Activated CD4-positive, alpha-beta T cell treated with anti-CD3 and anti-CD28 coated beads, Interleukin-2, amount 50 U/mL, for 48 hours (primary cell): ENCODE measurements at places on chromosomes 12 and 14.

DNA sequence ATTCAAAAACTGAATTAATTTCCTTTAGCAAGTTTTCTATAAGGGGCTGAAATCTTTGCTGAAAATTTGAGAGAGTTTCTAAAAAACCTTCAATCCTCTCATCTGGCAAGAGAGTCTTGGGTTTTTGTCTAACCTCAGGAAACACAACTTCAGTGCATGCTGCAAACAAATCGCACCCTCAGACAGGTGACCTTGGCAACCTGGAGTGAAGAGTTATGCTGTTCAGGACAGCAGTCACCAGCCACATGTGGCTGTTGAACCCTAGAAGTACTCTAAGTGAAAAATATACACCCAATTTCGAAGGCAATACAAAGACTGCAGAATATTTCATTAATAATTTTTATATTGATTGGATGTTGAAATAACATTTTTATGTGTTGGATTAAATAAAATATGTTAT lies 184.8 kb downstream of the RPS29 start:
- DNase-seq, result no peak

DNA sequence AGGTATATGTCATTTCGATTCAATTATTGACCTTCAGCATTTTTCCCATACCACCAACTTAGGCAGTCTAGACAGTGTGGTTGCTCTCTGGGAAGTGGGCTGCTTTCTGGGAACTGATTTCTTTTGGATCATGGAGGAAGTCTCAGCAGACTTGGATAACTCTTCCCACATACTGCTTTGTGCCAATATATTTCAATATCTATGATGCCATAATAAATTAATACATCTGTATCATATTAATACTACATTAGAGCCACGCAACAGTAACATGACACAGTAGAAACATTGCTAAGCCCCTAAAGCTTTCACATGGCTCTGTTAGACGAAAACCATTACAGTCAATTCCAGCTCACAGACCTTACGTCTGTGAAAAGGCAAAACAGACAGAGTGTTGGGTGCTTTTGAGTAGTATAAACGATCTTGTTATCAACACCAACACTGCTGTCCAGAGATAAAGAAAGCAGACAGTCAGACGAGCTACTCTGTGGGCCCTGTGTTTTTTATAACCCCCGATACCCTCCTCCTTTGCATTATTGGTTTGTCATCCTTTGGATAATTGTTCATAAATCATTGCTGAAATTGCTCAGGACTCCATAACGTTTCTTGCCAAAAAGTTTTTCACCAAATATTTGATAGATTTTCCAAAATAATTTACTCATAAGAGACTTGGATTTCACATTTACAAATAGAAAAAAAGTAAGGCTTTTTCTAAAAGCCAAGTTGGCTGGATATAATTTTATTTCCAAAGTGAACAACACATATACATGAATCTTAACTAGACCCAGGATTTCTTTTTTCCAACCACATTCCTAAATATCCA lies 439.7 kb downstream of the ADAMTS20 start:
- DNase-seq, result no peak

DNA sequence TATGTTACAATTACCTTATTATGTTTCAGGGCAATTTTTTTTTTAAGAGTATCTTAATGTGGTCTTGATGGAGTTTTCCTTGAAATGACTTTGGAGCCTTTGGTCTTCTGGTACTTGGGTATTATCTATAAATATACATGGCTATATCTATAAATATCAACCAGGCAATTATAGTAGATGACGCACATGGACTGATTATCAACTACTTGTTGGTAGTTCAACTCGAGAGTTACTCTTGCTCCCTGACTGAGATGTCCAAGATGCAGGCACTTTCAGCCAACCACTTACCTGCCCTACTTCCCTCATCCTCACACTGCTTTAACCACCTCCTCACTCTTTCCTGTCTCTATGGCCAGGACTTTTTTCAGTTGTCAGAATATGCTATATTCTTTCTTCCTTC lies 85.4 kb downstream of the NTN4 start:
- DNase-seq, result no peak

- no peak for DNase-seq
Observed at GRCh38 chr12:6996040-6996441, 22.2 kb downstream of the LPCAT3 start.

GRCh38 chr14:67420102-67420739 lies 8.3 kb upstream of the PLEK2 start:
- peak; percentile 57 for DNase-seq

- no peak for DNase-seq
Observed at GRCh38 chr12:130664772-130665171, 51.3 kb downstream of the RIMBP2 start.

- DNase-seq, result no peak
Observed at GRCh38 chr12:5944688-5945070, 380 bp downstream of the ANO2 start.

DNA sequence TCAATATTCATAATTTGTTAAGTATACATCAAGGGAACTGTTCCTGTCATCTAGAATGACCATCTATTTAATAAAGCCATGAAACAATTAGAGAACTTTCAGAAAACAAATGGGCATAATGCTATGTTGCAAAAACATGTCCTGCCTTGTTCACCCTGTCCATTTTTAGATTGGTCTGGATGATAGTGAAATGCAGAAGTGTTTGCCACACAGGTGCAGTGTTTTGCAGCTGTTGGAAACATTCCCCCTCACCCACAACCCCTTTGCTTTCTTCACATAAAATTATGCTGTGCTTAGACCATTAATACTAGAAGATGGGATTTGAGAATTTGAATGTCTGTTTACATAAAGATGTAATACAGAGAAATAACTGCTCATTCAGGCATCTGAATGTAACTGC lies 36.5 kb downstream of the LEMD3 start:
- no peak for DNase-seq

- no peak for DNase-seq
Observed at GRCh38 chr12:20142316-20142715, 226.0 kb upstream of the PDE3A start.

DNA sequence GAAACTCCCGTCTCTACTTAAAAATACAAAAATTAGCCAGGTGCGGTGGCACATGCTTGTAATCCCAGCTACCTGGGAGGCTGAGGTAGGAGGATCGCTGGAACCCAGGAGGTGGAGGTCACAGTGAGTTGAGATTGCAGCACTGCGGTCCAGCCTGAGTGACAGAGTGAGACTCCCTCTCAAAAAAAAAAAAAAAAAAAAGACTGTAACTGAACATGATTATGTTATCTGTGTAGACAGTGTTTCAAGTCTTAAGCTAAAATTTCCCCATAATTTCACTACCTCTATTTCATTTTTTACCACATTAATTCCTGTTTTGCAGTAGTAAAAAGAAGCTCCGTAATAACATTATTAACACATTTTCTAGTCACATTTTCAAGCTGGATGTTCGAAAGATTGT lies 5.4 kb downstream of the PLBD1 start:
- no peak for DNase-seq

DNA sequence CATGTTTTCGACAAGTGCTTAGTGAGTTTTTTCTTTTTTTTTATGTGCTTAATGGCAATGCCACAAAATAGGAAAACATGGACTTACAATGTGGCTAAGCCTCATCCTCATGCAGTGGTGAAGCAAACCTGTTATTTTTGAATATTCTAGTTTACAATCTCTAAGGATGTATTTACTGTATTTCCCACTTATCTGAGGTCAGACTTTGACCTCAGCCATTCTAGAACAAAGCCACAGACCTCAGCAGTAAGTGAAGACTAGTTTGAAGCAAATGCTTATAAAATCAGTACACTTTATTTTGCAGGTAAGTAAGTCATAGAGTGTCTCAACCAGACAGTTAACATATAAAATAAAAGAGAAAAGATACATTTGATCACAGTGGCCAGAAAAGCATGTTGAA lies 130.1 kb downstream of the CCDC91 start:
- DNase-seq, result no peak

DNA sequence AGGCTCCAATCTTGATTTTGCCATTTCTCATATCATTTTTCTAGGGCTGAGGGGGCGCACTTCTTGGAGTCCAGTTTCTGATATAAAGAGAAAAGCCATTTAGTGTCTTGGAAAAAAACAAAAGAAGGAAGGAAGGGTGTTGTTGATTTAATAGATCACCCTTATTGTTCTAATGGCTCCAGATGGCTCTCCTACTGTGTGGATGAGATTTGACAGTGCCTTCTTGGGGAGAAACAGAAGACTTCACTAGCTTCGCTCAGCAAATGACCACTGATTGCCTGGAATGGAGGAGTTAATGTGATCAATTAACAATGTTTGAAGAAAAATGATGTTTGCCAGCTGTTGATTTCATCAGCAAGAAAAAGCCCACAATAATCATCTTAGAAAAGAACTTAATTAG lies 216.2 kb downstream of the APAF1 start:
- no peak for DNase-seq

GRCh38 chr12:50901685-50902113 lies 50.6 kb upstream of the HIGD1C start:
- no peak for DNase-seq

- DNase-seq, result no peak
Observed at GRCh38 chr14:68623307-68623706, 169.6 kb downstream of the ZFP36L1 start.

DNA sequence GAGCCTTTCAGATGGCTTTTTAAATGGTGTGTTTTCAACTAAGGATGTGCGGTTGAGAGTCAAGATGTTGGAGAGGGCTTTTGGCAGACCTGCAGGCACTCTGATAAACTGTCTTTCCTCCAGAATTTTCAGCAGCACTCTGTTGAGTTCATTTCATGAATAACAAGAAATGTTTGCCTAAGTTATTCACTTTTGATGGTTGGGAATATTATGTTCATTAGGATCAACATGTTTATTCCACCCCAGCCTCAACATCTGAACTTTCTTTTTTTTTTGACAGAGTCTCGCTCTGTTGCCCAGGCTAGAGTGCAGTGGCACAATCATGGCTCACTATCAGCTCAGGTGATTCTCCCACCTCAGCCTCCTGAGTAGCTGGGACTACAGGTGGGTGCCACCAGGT lies 68.4 kb downstream of the C12orf75 start:
- no peak for DNase-seq

- no peak for DNase-seq
Observed at GRCh38 chr14:99685596-99685995, 1.5 kb downstream of the CYP46A1 start.

GRCh38 chr12:56836800-56837663 lies 73.9 kb downstream of the HSD17B6 start:
- DNase-seq, result peak; percentile 18

DNA sequence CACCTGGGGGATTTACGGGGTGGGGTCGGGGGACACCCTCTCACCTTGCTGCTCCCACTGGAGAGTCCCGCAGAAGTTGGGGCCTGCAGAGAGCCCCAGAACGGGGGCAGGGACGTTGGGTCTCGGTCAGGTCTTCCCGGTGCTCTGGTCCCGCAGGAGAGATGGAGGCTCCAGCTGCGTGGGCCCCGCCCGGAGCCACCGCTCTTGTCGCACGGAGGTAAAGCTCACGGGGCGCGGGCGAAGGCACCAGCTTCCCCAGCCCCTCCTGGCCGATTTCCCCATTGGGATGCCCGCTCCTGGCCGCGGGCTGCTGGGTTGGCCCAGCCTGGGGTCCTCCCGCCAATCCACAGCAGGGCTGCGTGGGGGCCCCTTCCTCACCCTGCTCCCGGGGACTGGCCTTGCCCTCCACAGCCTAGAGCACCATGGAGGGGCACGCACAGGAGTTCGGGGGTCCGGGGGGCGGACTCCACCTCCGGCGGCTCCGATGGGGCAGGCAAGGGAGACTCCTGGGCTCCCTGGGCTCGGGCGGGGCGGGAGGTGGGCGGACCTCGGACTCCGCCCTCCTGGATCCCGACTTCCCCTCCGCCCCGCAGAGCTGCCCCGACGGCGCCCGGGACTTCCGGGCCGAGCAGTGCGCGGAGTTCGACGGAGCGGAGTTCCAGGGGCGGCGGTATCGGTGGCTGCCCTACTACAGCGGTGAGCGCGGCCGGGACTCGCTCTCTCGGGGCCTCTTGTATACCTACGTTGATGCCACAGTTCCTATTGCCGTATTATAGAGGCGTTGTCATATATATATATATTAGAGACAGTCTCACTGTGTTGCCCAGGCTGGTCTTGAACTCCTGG lies 8.4 kb downstream of the PAPLN start:
- peak; percentile 50 for DNase-seq

GRCh38 chr12:46470036-46470627 lies 97.6 kb upstream of the SLC38A2 start:
- DNase-seq, result peak; percentile 27

DNA sequence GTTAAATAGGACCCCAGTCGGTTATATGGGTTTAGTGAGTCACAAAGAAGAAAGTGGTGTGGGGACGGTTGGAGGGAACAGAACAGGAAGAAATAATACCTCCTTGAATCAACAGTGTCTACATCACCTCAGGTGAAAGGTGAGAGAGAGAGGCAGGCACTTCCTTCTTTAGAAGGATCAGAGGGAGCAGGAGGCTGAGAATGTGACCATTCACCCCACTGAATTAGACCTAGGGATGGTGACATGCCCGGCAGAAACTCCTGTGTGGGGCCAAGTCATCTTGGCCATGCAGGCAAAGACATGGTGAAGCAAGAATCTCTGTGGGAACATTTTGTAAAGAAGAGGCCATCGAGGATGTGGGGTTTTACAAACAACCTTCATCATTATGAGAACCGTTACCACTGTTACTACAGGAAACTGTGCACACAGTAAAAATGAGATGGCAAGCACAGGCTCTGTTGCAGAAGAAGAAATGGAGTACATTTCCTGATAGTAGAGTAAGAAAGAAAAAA lies 1196.9 kb downstream of the VRK1 start:
- DNase-seq, result peak; percentile 34

GRCh38 chr14:58307597-58308316 lies 9.4 kb downstream of the ARID4A start:
- no peak for DNase-seq

DNA sequence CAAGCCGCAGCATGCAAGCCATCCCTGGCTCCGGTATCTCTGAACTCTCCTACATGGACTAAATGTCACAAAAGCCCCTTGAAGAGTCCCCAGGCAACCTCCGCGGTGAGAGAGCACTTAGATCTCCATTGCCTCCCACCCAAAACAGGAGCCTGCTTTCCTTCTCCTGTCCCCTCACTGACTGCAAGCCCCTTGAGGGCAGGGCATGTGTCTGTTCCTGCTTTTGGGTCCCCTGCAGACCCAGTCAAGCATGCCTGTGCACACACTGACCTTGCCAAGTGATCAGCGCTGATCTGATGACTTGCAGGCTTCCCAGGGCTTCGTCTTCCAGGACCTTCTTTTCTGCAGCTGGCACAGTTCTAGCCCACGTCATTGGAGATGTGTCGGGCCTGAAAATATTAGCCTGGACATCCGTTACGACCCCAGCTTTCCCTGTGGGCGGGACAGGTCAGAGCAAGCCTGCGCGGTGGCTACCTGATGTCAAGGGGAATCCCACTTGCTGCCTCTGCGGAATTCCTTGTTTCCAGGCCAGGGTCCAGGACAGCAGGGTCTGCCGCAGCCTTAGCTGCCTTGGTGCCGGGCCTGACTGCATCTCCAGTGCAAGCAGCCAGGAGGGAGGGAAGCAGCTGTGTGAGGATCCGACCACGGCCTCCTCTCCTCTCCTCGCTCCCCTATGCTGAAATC lies 92.5 kb downstream of the FBXL14 start:
- no peak for DNase-seq
